NCI-H1930 (cell line): ENCODE measurements at places on chromosomes 7 and 10.

- DNase-seq, result no peak
Measured at GRCh38 chr10:475709-476454, 213.6 kb downstream of the DIP2C start.

DNA sequence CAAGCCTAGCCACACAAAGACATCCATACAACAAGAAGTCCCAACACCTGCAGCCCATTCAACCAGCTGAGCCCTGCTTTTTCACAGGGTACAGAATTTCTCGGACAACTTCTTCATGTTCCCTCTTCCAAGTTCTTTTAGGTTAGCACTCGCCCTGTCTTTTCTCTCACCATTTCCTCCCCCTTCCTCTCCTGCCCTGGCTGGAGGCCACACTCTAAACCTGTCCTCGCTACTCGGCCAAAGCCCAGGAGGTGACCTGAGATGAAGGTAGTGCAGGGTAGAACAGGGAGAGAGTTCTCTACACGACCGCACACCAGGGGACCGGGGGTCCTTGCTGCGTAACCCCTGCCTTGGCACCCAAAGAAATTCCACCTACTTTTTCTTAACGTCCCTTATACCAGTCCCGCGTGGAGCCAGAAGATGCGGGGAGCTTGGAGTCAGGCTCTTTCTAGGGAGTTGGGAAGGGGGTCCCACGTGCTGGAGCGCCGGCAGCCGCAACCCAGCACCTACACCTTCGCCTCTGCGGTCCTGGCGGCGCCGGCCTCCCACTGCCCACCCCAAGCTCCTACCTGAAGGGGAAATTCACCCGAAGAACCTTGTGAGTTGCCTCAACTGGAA lies 16.0 kb upstream of the DLX6 start:
- DNase-seq, result no peak

GRCh38 chr10:118017071-118017740 lies 29.5 kb downstream of the RAB11FIP2 start:
- no peak for DNase-seq

DNA sequence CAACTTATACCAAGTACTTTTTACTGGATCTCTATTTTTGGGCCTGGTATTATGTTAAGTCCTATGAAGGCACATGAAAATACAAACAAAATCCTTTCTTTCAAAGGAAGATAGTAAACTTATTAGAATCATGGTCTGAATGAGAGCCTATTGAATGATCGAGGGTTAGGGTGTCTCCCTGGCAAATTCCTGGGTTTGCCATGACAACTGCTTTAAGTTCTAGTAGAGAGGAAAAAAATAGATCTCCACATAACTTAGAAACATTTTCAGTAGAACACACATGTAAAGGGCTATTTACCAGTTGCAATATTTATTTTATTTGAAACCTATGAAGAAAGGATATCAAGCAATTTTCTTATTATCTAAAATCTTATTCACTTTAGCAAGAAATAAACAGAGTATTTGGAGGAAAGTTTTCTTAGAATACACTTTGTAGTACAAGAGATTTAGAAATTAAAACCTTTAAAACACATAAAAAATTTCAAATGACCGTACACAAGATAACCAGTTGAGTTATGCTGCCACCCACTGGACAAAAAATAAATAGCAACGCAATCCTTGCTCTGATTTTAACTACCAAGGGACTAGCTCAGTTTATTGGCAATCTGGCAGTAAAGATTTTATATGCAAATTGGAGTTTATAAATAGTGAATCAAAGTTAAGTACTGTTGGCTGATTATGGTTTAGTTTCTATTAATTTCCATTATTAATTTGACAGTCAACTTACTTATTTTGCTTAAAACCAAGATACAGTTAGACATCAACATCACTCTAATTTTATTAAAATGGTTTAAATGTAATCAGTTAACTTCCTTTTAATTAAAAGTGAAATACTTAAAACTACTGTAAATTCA lies 33.9 kb downstream of the CACUL1 start:
- peak; percentile 35 for DNase-seq

GRCh38 chr7:122018032-122018431 lies 126.0 kb downstream of the AASS start:
- DNase-seq, result no peak

GRCh38 chr7:1544896-1545416 lies 11.0 kb downstream of the TMEM184A start:
- no peak for DNase-seq

GRCh38 chr10:62335326-62335725 lies 38.8 kb upstream of the ZNF365 start:
- no peak for DNase-seq

DNA sequence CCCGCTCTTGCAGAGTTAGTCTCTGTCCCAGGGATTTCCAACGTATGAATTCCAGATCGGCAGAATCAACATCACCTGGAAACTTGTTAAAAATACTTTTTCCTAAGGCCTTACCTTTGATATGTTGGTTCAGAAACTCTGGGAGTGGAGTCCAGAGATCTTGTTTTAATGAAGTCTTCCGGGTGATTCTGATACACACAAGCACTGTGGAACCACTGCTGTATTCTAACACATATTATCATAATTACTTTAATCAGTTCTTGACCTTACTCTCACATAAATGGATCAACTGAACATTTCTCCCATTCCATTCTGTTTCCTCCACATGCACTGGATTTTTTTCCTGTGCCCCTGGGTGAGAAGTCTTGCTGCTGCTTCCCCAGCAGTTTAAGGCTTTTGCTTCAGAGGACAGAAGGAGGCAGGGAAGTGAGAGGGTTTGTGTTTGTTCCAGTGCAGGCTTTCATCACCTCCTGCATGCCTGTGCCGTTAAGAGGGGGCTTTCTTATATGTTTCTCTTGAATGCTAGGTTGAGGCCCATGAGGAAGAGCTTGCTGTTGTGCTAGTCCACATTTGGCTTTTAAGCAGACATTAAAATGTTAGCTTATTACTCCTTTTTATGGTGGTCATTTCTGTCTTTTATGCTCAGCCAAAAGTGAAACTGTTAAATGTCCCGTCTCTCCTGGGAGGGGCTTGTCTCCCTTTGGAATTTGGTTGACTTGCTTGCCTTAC lies 32.4 kb downstream of the CCSER2 start:
- DNase-seq, result no peak

- DNase-seq, result peak; percentile 63
Measured at GRCh38 chr10:101818872-101819633, 809 bp upstream of the OGA start.

DNA sequence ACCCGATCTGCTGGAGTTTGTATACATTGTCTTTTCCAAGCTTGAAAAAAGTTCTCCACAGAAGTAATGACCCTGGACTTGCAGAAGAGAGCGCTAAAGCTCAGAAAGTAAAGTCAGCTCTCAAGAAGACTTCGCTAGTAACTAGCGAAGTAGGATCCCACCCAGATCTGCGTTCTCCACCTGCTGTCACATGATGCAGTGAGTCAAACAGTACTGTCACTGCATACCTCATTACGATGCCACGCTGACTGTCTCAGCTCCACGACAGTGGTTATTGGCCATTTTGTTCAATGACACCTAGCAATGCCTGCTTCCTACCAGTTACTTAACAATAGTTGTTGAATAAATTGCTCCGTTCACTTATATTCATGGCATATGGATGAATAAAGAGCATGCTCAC lies 29.7 kb upstream of the SEC61G start:
- peak; percentile 43 for DNase-seq

GRCh38 chr10:1361411-1362105 lies 305.4 kb downstream of the WDR37 start:
- DNase-seq, result no peak

GRCh38 chr7:29482056-29482455 lies 81.6 kb upstream of the PRR15 start:
- DNase-seq, result no peak

DNA sequence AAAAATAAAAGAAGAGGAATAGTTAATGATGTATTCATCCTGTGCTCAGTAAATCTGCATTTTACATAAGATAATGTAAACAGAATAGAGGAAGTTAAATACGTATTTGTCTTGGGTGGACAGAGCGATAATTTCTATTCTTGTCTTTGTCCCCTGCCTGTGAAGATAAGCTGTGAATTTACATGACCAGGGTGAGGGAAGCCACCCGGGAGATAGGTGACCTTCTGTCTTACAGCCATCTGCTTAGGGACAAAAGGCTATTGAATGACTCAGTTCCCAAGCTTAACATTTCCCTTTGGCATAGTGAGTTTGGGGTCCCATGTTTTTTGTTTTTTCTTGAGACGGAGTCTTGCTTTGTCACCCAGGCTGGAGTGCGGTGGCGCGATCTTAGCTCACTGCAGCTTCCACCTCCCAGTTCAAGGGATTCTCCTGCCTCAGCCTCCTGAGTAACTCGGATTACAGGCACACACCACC lies 88.7 kb upstream of the KCTD7 start:
- no peak for DNase-seq

DNA sequence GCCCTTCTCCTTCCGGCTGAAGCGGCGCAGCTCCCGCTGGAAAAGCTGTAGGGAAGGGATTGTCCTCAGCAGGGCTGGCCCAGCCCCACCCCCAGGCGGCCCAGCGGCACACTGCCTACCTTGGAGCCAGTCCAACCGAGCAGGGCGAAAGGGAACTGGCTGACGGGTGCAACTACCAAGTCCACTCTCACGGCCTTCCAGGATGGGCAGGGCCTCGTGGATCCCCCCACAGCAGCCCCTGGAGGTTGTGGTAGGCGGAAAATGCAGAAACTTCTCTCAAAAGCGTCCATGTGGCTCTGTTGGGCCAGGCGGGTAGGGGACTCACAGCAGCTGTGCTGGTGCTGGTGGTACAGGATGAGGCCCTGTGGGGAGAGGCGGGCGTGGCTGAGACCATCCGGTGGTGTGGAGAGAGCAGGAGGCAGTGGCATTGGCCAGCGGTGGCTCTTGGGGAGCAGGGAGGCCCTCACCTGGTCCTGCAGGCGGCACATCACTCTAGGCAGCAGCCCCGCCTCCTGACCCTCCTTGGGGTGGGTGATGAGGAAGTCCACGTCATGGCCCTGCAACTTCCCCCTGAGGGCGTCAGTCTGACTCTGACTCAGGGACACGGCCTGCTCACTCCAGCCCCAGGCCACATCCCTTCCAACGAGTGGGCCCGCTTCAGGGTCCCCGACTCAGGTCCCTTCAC lies 8.4 kb upstream of the PGAM2 start:
- no peak for DNase-seq

GRCh38 chr7:44983742-44984477 lies 5.1 kb upstream of the MYO1G start:
- DNase-seq, result no peak

DNA sequence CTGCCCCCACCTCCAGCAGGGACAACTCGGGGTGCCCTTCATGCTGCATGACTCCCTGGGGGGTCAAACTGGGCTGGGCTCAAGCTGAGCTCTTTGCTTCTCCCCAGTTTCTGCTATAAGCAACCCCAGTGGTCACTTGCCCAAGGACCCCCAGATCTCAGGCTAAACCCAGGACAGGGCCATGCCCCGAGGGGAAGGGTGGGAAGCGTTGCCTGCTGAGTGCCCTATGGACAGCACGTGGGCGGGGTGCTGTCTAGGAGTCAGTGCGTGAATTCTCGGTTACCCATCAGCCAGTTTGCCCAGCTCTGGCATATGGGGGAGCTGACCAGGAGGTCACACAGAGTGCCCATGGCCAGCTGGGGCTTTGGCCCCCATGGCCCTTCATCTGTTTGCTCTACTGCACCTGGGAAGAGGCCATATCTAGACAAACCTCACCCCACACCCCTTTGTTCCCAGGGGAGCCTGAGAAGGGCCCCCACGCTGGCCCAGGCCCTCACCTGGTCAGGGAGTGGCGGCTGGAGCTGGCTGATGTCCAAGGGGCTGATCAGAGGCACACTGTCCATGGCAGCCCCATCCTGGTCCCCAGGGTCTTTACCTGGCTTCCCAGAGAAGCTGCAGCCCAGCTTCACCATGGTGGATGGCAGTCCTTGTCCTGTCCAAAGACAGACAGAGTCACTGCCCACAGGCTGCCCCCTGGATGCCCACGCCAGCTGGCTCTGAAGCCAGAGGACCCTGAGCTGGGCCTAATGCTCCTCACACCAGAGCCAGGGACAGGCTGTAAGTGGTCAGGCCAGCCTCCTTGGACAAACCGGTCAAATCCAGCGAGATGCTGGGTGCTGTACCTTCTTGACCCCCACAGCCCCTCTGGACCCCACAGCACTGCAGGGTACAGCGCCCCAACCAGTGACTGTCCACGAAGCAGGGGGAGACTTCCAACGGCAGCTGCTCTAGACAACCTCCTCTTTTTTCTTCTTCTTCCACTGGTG lies 8.0 kb downstream of the CALY start:
- no peak for DNase-seq

DNA sequence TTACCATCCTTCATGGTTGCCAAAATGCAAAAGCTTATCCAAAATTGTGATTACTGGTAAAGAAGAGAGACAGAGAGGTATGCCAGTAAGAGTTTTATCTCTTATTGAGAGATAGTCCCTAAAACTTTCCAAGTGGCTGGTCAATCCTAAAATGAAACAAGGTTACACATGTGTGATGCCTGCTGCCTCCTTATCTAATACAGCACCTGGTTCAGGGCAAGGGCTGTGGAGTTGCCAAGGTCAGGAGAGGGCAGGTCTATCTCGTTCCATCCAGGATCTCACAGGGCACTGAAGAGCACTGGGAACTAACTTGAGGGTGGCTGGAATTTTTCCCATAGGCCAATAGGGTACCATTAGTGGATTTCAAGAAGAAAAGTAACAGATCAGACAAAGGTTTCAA lies 18.3 kb downstream of the VOPP1 start:
- DNase-seq, result no peak

DNA sequence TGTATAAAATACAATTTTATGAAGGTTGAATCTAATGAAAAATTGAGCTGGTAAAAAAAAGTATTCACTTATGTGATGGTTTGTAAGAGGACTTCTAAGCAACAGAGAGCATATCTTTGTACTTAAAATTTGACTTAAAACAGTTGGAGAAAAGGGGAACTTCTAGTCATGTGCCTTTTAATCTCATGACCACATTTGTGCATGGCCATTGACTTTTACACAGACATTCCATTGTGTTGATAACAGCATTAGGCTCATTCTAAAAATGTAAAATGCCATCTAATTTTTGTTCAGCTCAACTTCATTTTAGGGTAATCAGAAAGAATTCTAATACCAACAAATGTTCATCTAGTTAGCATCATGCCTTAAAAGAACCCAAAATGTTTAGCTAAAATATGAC lies 119.9 kb downstream of the HPSE2 start:
- no peak for DNase-seq

GRCh38 chr7:157929671-157930070 lies 592.9 kb downstream of the DNAJB6 start:
- no peak for DNase-seq

DNA sequence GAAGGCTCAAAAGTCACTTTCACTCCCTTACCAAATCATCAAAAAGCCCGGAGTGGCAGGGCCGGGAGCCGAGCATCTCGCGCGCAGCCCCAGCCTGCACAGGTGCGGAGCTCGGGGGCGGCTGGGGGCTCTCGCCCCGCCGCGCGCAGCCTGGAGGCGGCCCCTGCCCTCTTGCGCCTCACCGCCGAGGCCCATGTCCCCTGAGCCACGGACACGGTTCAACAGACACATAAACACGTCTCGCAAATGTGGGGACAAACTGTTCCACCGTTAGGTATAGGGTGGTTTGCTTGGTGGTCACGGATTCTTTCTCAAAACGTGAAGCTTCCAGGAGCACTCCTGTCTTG lies 700 bp downstream of the GSAP start:
- peak; percentile 9 for DNase-seq
